ENCODE measurements at places on chromosomes 7 and 10.

GRCh38 chr7:40909346-40909980 is 774.7 kb downstream of the SUGCT start:
- no peak for DNase-seq

DNA sequence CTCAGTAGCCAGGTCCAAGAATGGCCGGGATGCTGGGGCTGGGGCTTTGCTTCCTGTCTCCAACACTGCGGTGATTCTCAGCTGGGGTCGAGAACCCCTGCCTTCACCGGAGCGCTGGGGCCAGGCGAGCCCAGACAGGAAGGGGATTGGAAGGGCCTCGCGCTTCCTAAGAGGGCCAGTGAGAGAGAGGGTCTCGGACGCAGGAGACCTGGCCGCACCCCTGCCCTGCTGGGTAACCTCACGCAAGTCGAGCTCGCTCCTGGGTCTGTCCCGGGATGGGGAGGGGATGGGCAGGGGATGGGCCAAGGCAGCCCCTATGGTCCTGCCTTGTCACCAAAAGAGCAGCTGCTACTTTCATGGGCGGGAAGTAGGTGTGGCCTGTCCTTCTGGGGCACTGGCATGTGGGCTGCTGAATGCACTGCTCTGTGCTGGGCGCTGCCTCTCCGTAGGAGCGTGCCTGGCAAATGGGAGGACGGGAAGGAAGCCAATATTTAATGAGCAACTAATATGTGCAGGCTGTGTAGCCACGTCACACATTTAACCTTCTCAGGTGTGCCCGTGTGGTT is 20.0 kb downstream of the KCNK18 start:
- DNase-seq = no peak

DNA sequence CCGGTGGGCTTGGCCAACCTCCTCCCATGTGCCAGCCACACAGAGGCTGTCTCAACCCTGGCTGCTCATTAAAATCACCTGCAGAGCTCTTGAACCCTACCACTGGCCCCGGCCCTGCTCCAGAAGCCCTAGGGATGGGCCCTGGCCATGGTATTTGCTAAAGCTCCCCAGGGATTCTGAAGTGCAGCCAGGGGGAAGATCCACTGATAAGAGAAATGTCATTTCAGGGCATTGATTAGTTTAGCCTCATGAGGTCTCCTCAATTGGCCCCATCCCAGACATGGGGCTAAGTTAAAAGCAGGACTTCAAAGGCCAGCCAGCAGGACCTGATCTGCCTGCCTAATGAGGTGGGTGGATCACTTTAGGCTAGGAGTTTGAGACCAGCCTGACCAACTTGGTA is 65.2 kb downstream of the ABRAXAS2 start:
- DNase-seq = no peak

GRCh38 chr10:10911471-10911921 is 106.2 kb upstream of the CELF2 start:
- peak; percentile 2 for DNase-seq

DNA sequence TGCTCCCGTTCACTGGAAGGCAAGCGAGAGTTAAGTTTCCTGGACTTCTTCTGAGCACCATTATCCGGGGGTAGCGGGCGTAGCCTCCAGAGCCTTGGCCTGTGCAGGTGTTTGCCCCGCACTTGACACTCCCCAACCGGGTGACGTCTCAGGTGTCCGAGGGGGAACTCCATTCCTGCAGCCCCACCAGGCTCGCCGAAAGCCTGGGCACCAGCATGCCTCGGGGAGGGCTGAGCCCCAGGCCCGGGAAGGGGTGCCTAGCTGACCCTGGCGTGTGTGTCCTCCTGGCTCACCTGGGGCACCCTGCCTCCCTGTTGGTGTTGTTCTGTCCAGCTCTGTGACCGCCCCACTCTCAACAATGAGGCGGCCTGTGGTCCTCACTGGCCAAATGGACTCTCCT is 109.4 kb upstream of the GPR26 start:
- DNase-seq = no peak

- no peak for DNase-seq
Observed at GRCh38 chr7:54802841-54803240, 43.8 kb upstream of the SEC61G start.
